Iris pigment epithelial cell (primary cell): ENCODE measurements at places on chromosomes 4 and X.

DNA sequence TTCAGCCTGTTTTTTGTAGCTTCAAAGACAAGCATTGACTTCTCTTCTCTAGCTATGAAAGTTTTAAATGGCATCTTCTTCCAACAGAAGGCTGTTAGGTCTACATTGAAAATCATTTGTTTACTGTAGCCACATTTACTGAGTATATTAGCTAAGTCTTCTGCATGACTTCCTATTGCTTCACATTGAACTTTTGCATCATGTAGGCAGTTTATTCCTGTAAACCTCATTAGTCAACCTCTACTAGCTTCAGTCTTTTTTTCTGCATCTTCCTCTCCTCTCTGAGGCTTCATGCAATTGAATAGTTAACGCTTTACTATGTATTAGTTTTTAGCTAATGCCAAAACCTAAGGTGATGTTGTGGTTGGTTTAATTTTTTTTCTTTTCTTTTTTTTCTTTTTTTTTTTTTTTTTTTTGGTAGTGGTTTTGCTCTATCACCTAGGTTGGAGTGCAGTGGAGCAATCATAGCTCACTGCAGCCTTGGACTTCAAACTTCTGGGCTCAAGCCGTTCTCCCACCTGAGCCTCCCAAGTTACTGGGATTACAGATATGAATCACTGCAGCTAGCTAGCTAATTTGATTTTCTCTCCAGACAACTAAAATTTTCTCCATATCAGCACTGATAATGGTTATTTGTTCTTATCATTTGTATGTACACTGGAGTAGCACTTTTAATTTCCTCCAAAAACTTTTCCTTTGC lies 3.4 kb downstream of the UGT2A3 start:
- DNase-seq: no peak

DNA sequence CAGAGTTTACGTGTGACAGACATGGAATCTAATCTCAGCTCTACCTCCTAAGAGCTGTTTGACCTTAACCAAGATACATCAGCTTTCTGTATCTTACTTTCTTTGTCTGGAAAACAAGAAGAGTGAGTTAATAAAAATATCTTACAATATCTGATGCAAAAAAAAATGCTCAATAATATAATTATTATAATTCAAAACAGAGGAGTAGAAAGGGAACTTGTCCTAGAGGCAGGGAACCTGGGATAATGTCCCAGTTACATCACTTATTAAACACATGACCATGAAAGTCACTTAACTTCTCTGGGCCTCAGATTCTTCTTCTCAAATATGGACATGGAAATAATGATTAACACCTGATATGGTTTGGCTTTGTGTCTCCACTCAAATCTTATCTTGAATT lies 256.1 kb downstream of the KLHL13 start:
- no peak for DNase-seq

GRCh38 chr4:121118344-121118743 lies 45.8 kb downstream of the TNIP3 start:
- DNase-seq: no peak

- peak; percentile 72 for DNase-seq
These were observed 91.4 kb downstream of the GABRB1 start for GRCh38 chr4:47122592-47123291.

- DNase-seq: no peak
These were observed 187.5 kb downstream of the BMP15 start for GRCh38 chrX:51098046-51098445.

DNA sequence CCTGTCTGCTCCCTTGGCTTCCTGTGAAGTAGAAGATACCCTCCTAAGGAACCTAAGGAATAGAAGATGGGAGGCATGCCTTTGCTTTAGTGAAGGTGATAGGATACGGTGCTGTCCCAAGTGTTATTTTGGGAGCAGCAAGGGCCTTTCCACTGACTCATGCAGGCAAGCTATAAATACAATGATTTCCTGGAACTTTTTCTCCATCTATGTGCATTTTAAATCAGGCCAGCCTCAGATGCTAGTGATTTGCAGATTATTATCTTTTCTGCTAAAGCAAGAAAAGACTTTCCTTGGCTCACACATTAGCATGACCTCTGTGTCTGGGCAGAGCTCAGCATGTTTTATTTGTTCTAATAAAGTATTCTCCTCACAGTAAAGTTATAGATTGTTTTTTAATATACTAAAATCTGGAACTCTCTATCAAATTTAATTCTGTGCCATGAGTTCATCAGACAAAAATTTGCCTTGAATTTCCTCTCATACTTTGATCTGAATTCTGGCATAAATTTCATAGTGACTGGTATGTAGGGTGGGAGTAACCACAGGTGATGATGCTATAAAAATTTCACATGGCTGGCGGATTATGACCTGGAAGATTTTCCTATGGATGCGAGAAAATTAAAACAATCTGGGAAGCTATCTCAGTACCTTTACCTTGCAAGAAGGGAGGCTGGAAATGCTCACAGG lies 131.7 kb downstream of the REPS2 start:
- DNase-seq: peak; percentile 24

DNA sequence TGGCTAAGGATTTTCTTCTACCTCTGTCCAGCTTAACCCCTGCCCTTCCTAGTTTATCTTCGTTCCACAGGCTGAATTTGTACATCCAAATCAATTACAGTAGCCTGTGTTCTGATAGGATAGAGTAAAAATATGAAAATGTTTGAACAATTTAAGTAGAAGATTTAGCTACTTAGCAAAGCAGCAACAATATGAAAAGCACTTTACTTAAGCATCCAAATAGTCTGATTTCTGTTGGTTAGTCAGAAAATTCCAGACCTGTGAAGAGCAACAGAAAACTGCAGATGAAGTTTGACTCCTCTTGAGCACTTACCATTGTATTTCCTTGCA lies 2.0 kb downstream of the ARSJ start:
- no peak for DNase-seq

DNA sequence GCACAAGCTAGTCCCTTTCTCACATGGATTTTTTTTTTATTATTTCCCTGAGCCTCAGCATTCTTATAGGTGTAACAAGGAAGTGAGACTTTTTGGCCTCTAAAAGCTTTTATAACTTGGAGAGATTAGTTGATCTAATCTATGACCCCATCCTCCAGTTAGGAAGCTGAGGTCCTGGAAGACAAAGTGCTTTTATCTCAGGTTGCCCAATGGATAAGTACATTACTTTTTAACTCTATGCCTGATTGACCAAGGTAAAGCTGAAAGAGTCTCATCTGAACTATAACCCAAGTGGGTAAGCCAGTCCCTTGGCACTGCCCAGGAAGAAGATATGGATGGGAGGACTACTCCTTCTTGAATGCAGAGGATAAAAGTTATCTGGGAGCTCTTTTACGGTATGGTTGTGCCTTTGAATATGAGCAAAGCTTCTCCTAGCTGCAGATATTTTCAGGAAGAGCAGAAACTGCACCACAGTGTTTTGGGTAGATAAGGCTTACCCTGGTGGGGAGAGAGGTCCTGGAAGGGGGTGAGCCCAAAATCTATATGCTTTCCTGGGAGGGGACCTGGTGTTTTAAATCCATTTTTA lies 40.2 kb downstream of the VSIG4 start:
- DNase-seq: no peak

DNA sequence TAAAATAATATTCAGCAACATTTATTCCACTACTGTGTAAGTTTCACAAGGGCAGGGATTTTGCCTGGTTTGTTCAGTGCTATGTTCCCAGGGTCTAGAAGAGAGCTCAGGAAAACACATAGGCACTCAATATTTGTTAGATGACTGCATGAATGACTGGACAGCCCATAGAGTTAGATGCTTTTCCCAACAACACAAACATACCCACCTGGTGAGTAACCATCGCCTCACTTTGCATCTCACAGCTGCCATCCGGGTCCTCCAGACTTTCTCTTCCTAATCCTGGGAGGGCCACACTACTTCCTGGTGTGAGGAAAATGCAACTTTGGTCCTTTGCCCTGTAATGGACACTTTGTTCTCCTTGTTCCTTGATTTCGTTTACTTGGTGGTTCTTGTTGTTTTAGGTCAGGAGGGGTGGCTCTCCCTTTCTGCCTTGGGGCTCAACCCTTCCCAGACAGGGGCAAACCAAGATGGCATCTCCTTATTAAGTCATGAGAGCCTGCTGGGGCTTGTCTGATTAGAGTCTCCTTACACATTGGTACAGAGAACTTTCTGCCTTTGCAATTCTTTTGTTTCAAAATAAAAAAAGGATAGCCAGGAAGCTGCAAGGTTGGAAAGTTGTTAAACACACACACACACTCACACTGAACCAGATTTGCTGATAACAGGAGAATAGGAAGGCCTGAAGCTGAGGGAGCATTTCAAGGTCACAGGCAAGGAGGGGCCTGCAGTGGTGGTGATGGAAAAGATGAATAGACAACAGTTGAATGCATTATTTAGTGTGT lies 190.6 kb downstream of the MID1IP1 start:
- no peak for DNase-seq

- peak; percentile 54 for DNase-seq
These were observed 40.7 kb downstream of the FANCB start for GRCh38 chrX:14832151-14832550.

- DNase-seq: no peak
These were observed 15.0 kb downstream of the HADH start for GRCh38 chr4:108004646-108005045.
